ENCODE measurements at places on chromosomes 2 and 18.

DNA sequence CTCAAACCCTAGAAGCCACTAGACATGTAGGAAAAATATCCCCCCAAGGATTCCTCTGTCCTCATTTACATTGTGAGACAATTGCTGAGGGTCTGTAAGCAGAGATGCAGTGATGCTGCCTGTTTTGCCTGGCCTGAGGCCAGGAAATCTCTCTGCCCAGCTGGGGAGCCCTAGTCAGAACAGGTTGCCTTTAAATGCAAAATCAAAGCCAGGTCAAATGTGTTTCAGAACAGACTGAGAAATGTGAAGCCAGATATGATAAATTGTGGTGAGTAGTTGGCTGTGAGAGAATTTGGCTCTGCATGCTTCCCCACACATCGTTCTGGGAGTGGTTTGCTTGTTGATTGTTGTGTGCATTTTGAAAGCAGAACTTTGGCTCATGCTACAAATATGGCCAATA lies 38.4 kb upstream of the NXPH2 start:
- DNase-seq = no peak

- no peak for DNase-seq
Observed at GRCh38 chr2:148650881-148651280, 6.3 kb downstream of the EPC2 start.

DNA sequence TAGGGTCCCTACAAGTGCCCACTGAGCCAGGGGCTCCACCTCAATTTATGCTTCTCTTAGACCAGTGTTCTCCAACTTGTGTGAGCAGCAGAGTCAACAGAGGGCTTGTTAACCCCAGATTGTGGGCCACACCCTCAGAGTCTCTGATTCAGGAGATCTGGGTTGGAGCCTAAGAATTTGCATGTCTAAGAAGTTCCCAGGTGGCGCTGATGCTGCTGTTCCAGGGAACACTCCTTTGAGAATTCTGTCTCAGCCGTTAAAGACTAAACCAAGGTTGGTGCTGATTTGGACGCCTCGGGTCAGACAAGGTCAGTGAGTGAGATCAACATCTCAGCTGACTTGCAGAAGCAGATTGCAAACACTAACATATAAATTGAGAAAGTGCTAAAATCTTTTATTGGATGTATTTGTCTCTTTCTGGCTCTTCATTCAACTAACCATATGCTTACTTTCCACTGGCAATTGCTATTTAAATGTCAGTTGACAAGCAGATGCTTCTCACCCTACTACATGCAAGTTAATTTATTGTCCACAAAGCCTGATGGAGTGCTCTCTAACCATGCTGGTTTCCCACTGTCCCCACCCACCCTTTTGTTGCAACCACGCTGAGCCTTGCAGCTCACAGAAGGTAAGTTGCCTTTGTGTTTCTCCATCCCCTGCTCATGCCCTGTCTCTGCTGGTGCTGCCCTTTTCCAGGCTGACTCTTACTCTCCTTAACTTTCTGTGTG lies 31.5 kb downstream of the LYPD1 start:
- DNase-seq = no peak

DNA sequence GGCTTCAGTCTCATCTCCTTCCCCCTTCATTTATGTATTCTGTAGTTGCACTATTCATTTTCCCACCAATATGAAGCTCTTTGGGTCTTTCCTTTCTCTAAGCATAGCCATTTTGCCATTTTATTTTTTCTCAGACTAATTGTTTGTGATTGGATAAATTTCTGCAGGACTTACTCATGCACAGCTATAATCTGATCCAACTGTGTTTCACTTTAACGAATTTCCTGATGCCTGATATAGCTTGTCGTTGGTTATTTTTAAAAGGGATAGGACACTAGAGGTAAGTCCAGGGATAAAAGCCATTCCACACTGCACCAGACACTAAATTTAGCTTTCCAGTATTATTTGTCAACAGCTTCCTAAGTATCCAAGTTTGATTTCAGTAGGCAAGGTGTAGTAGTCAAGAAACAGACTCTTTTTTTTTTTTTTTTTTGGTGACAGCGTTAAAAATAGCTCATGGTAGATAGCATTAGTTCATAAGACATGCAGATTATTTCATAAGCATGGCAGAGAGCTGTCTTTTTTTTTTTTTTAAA lies 17.4 kb downstream of the ASB18 start:
- DNase-seq = no peak

- DNase-seq = no peak
Observed at GRCh38 chr18:56795381-56795780, 144.2 kb downstream of the WDR7 start.

DNA sequence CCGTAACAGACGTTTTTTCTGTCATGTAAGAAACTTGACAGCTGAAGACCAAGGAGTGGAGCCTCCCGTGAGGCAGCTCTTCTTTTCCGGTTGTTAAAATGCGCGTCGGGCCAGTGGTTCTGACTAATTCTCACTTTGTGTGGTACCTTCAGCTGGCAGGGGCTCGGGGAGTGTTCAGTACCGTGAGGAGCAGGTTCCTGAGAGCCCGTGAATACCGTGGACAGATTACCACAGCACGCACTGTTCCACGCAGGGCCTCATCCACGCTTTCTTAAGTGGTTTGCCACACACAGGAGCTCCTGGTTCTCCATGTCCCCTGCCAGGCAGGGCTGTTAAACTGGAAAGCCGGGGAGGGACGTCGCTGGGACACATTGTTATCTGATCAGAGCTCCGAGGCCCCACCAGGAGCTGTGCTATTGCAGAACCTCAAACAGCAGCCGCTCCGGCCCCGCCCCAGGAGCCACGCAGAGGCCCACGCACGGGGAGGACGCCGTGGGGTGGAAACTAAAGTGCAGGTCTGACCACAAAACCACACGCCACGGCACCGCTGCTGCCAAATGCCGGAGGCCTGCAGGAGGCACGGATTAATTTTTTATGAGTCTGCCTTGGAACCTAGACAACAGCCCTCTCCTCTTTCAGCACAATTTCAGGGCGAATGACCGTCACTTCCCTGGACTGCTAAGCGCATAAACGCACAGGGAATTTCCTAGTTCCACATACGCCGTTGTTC lies 43.3 kb downstream of the NFATC1 start:
- DNase-seq = no peak
